ENCODE measurements at places on chromosomes 7 and 10.

GRCh38 chr7:112873831-112874553 lies 83.8 kb upstream of the TMEM168 start:
- DNase-seq = no peak

DNA sequence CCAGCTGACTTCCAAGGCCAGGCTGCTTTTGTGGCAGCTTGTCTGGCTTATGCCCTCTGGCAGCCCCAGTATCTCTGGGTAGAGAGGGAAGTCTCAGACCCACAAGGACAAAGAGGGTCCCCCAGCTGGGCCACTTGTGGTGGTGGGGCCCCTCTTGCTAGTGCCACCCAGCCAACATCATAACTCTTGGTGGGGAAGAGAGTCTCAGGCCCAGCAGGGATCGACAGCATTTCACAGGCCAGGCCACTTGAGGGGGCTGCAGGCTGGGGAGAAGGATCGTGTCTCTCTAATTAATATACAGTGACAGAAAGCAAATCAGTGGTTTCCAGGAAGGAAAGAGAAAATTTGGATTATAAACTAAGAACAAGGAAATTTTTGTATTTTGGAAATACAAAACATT lies 76.0 kb downstream of the TYW1B start:
- no peak for DNase-seq

DNA sequence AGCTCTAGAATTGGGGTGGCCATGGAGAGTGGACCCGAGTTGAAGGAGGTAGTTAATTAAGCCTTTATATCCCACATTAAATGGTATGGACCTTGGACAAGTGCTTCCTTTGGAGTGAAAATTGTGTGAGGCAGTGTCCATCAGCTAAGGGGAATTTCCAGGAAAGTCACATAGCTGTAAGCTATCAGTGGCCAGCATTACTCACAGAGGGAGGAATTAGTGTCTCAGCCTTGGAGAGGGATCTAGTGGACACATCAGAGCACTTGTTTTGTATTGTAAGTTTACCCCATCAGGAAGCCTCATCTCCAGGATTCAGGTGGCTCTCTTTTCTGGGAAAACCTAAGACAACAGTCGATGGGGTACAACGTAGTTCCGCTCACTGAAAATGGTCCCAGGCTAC lies 416.7 kb downstream of the TFEC start:
- DNase-seq = no peak

DNA sequence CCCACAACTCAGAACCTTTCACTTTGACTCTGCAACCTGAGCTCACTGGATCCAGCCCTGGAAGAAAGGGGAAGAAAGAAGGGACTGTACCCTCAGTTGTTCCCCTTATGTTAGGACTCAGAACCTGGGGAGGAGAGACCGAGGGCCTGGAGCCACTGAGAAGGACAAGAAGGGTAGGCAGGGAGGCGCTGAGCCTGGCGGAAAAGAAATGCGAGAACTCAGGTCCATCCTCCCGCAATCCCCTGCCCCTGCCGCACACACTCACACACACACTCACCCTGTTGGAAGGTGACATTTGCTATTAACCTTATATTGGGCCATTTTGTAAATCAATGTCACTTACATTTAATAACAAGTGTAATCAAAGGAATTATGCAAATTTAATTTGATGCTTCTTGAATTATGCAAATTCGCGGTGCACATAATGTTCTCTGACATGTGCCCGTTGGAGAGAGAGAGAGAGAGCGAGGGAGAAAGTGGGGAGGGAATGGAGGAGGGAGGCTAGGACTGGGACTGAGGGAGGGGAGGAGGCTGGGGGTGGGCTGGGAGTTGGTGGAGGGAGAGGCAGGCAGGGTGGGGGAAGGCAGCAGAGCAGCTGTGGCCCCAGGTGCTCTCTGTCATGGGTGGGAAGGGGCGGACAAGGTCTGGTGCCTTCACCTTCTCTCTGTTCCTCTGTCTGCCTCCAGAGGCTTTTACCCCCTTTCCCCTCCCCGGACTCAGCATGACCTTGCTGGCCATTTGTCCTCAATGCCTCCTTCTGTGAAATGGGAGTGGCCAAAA lies 99.6 kb upstream of the PAX2 start:
- no peak for DNase-seq

DNA sequence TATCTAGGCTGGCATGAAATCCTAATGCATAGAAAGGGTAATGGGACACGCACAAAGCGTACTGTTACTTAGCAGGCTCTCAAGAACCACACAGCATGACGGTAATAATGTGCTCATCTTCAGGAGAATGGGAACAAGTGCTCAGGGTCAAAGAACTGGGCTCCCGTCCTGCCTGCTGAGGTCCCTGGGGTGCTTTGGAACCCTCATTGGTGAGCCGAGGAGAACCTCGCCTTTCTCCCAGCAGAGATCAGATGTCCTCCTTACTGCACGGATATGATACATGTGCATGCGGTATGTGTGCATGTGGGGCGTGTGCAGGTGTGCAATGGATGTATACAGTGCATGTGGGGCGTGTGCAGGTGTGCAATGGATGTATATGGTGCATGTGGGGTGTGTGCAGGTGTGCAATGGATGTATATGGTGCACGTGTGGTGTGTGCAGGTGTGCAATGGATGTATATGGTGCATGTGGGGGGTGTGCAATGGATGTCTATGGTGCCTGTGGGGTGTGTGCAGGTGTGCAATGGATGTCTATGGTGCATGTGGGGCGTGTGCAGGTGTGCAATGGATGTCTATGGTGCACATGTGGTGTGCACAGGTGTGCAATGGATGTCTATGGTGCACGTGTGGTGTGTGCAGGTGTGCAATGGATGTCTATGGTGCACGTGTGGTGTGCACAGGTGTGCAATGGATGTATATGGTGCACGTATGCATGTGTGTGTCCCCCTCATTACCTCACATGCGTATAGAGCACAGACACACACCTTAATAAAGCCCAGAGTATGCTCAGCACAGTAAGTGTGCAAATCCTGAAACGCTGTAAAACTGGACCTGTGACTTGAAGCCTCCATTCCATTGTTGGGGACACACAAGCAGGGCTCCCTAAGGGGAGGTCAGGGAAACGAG lies 336.3 kb downstream of the PTPRN2 start:
- no peak for DNase-seq

GRCh38 chr10:34889004-34889869 lies 74.1 kb upstream of the PARD3 start:
- DNase-seq = no peak

- no peak for DNase-seq
Measured at GRCh38 chr7:17948526-17949238, 8.4 kb upstream of the SNX13 start.

GRCh38 chr10:94608559-94608958 lies 63.0 kb downstream of the HELLS start:
- no peak for DNase-seq

- DNase-seq = no peak
Measured at GRCh38 chr7:101998029-101998905, 180.8 kb downstream of the CUX1 start.
